ENCODE measurements at places on chromosomes 12 and 14. TPM values are rescaled to one million over a fixed set of nuclear protein-coding genes. Genes with fewer than 3 reads are reported as not detected.

Gene SERPINA4
- not detected for total RNA-seq

Gene ARHGAP5
- total RNA-seq, result 78.9 TPM

Gene ASPG
- not detected for total RNA-seq

Gene FBXL14
- total RNA-seq, result 8.3 TPM

Gene MYL2
- total RNA-seq, result not detected

Gene GLI1
- total RNA-seq, result 1.1 TPM

Gene ACSM4
- total RNA-seq, result not detected

Gene SLC10A1
- not detected for total RNA-seq

Gene CLMN
- total RNA-seq, result 0.14 TPM

Gene CLEC7A
- total RNA-seq, result 0.14 TPM

Gene NEUROD4
- total RNA-seq, result not detected

Gene RNFT2
- 18.0 TPM for total RNA-seq

Gene KRT80
- total RNA-seq, result 0.22 TPM

Gene OTOGL
- total RNA-seq, result 0.14 TPM

Gene VWF
- 1.3 TPM for total RNA-seq

Gene PLEKHD1
- total RNA-seq, result not detected

Gene KLRC2
- total RNA-seq, result not detected

Gene ATP2A2
- 432 TPM for total RNA-seq

Gene IFI27
- total RNA-seq, result 43.2 TPM

Gene MYBPC1
- not detected for total RNA-seq

Gene ADAM21
- total RNA-seq, result 0.29 TPM

Gene TAS2R42
- not detected for total RNA-seq

Gene COPS7A
- total RNA-seq, result 82.7 TPM

Gene EIF2B1
- 43.1 TPM for total RNA-seq

Gene PRIMA1
- not detected for total RNA-seq

Gene SLC25A47
- not detected for total RNA-seq

Gene RNASE4
- 7.0 TPM for total RNA-seq

Gene RBP5
- total RNA-seq, result not detected

Gene ARHGAP9
- total RNA-seq, result 0.14 TPM

Gene GLIPR1L2
- total RNA-seq, result not detected

Gene ZNF891
- total RNA-seq, result 0.44 TPM

Gene PROX2
- not detected for total RNA-seq

Gene IQSEC3
- total RNA-seq, result not detected

Gene UNG
- total RNA-seq, result 7.7 TPM

Gene ATF1
- total RNA-seq, result 28.2 TPM

Gene TCTN2
- total RNA-seq, result 12.3 TPM

Gene STAC3
- 0.43 TPM for total RNA-seq

Gene PLEK2
- total RNA-seq, result 12.0 TPM

Gene HOXC12
- not detected for total RNA-seq

Gene CCDC60
- total RNA-seq, result not detected

Gene LGR5
- not detected for total RNA-seq

Gene KRT86
- total RNA-seq, result not detected

Gene CLEC1B
- not detected for total RNA-seq

Gene LRTM2
- total RNA-seq, result not detected

Gene PRORP
- 25.2 TPM for total RNA-seq
